Stimulated activated CD4-positive, alpha-beta T cell treated with anti-CD3 and anti-CD28 coated beads, Interleukin-2, amount 100 ng/mL, for 24 hours (primary cell): ENCODE measurements at places on chromosomes 13 and 19.

GRCh38 chr19:1081301-1082164, 13.6 kb downstream of the POLR2E start:
- DNase-seq = no peak

DNA sequence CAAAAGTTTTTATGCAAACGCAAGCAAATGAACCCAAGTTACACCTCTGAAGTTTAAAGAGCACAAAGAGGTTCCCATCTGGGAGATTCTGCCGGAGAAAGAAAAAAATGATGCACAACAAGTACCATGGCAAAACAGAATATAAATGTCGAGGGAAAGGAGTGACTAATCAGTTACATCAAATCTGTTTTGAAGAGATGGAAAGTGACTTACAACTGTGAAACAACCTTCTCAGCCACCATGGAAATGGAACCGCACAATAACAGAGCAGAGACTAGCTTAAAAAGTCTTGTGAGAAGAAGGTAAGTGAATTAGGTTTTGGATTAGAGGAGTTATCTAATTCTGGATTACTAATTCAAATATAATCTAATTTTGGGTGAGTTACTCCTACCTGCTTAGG, 2.4 kb downstream of the HSPH1 start:
- no peak for DNase-seq

- DNase-seq = no peak
These were observed 26.6 kb downstream of the CBY2 start for GRCh38 chr13:45728759-45729158.

- DNase-seq = no peak
These were observed 323.7 kb upstream of the HTR2A start for GRCh38 chr13:47220453-47221140.

DNA sequence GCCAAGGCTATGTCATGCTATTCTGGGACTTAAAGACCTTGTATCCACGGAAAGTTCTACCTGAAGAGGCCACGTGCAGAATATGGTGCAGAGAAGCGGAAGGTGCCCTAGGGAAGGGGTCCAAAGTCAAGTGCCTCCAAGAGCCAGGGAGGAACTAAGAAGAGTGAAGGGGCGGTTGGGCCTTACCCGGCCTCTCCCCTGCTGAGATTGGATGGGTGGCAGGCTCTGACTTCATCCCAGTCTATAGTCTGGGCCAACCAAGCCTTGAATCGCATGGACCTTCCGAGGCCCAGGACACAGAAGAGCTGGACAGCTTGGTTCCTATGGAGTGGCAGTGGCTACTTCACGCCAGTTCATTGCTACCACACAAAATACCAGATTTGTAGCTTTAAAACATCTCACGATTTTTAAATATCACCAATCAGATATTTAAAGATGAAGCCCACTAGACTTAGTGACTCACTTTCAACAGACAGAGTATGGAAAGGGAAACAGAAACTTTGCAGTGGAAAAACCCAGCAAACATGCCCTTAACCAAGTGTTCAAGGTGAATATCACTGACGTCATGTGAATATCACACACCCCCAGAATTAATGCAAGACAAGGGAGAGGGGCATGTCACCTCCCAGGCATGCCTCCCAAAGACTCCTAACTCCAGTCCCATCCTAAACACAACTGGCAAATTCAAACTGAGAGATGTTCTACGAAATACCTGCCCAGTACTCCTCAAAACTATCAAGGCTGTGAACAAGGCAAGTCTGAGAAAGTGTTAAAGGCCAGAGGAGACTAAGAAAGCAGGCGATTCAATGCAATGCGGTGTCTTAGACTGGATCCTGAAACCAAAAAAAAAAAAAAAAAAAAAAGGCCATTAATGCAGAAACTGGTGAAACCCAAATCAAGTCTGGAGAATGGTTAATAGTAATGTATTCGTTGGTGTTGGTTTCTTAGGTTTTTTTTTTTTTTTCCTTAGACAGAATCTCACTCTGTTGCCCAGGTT, 10.2 kb downstream of the C19orf12 start:
- no peak for DNase-seq

DNA sequence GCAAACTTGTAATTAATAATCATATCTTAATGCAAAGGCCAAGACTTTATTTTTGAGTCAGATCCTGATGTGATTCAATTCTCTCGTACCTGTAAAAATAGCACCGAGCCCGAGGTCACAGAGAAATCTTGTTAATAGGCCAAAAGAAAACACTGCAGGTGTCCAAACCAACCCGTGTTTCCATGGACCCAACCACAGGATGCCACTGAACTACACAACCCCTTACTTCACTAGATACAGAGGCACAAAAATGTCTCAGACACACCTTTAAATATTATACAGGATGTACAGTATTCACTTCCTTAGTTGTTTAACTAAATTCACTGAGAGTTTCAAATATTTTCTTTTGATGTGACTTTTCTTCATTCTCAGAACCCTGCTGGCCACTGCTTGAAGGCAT, 530.9 kb downstream of the MYO16 start:
- no peak for DNase-seq

- DNase-seq = no peak
These were observed 331.6 kb downstream of the DLEU7 start for GRCh38 chr13:50511877-50512341.

GRCh38 chr19:35868823-35869326, 501 bp downstream of the APLP1 start:
- DNase-seq = no peak

DNA sequence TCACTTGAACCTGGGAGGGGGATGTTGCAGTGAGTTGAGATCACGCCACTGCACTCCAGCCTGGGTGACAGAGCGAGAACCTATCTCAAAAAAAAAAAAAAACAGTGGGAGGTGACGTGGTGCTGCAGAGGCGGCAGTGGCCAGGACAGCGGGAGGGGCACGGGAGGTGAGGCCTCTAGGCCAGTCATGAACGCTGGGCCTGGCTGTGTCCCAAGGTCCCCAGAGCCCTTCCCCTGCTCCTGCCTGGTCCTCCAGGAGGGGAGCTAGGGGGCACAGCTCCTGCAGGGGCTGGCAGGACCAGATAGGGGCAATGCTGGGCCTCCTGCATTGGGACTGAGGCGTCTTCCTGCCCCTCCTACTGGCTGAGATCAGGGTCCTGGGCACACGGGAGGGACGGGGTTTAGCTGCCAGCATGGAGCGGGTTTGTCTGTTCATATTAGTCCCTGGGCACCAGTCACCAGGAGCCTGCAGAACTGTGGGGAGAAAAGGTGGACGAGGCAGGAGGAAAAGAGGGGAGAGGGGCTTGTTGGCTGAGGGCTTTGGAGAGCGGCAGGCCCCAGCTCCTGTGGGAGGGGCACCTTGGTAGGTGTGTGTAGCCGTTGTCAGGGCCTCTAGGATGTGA, 4.5 kb downstream of the MAP2K7 start:
- no peak for DNase-seq

- DNase-seq = no peak
These were observed 18.4 kb downstream of the UBXN6 start for GRCh38 chr19:4439243-4439642.

DNA sequence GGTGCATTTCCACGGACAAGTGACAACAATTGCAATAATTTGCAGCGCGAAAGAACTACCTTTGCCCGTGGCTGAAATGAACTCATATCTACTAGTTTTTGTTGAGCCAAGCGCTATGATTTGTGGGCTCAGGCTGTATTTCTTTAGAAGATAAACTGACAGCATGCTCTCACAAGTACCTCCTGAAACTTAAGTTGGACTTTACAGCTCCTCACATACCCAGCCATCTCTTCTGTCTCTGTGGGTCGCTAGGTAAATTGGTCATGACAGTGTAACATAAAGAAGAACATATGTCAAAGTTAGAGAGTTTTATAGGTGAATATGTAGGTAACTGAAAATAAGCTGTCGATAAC, 839 bp downstream of the COG6 start:
- no peak for DNase-seq
